Esophagus mucosa (tissue), 1 donor: ENCODE measurements at places on chromosomes 7 and 10. TPM values are rescaled to one million over a fixed set of nuclear protein-coding genes. Genes with fewer than 3 reads are reported as not detected.

The IFIT1B gene
- not detected for total RNA-seq

DNA sequence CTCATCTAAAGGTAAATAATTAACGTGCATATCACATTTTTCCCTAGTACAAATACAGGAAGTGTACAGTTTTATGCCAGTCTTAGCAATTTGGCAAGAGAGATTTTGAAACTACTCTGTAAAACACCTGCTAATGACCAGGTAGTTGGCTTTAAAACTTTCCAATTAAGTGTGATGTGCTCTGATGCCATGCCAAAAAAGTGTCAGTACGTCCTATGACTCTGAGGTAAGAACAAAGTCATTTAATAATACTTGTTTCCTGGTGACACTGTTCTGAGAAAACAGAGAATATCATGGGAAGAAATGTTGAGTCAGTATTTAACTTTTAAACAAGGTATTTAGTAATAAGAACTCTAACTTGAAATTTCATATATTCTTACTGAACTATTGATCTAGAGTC, 9.6 kb downstream of the PDZD8 start:
- peak; percentile 87 for ATAC-seq

- no peak for ATAC-seq
These were observed 89.8 kb downstream of the TMEM130 start for GRCh38 chr7:98779800-98780587.

GRCh38 chr10:78470267-78471103, 436.8 kb downstream of the RPS24 start:
- ATAC-seq, result no peak

The LRRN3 gene
- not detected for total RNA-seq

DNA sequence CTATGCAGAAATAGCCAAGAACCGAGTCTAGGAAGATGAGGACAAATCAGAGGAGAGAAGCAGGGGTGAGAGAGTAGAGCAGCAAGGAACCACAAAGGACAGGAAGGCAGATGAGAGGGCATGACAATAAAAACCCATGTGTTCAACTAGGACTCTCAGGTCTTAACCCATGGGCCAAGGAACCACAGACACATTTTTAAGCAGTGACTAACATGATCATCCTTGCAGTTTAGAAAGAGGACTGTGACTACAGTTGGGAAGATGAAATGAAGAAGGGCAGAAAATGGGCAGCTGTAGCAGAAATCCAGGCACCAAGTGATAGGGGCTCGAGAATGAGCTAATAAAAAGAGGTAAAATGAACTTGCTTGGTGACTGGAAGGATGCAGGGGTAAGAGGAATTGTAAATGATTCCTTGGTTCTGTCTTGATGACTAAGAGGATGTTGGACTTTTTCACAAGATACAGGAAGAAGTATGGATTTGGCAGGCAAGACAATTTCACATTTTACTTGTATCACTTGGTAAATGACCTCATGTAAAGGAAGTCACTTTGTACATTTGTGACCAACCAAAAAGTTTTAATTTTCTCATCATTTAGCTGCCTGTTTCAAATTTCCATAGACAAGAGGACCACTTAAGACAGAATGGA, 22.8 kb downstream of the SGMS1 start:
- no peak for ATAC-seq

GRCh38 chr7:151696721-151697514, 177.2 kb upstream of the RHEB start:
- ATAC-seq, result peak; percentile 44

DNA sequence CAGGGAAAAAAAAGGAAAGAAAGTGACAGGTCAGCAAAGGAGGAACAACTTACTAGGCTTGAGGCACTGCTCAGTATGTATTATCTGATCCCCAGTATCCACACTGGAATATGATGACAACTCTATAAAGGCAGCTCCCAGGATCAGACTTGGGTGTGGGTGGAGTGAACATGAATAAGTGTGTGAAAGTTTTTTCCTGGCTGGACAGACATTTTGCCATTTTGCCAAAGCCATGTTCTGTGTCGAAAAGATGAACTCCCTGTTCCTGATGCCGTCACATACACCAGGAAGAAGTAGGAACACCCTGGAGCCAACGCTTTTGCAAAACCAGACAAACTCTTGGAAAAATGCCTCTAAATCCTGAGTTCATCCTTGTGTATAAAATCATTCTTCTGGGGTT, 143.2 kb upstream of the MEOX2 start:
- no peak for ATAC-seq

- no peak for ATAC-seq
These were observed 441 bp upstream of the VENTX start for GRCh38 chr10:133237241-133237587.

GRCh38 chr7:111232249-111233084, 141.5 kb downstream of the LRRN3 start:
- no peak for ATAC-seq

GRCh38 chr10:2358586-2358985, 621.3 kb upstream of the ADARB2 start:
- no peak for ATAC-seq

The NKX1-2 gene
- 0.16 TPM for total RNA-seq

The ANAPC16 gene
- total RNA-seq, result 64.4 TPM

- ATAC-seq, result peak; percentile 83
These were observed 15.8 kb upstream of the BPGM start for GRCh38 chr7:134630893-134631292.

GRCh38 chr7:127158659-127159058, 94.1 kb downstream of the GRM8 start:
- ATAC-seq, result no peak

GRCh38 chr10:32269343-32270100, 77.4 kb downstream of the EPC1 start:
- ATAC-seq, result no peak

DNA sequence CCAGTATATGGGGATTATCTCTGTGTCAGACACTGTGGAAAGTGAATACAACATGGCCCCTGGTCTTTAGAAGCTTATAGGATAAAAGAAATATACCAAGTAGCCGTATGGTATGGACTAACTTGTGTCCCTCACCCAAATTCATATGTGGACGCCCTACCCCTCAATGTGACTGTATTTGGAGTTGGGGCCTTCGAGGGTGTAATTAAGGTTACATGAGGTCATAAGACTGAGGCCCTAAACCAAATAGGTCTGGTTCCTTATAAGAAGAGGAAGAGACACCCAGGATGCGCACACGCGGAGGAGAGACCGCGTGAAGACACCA, 36.3 kb downstream of the ASB13 start:
- ATAC-seq, result no peak

DNA sequence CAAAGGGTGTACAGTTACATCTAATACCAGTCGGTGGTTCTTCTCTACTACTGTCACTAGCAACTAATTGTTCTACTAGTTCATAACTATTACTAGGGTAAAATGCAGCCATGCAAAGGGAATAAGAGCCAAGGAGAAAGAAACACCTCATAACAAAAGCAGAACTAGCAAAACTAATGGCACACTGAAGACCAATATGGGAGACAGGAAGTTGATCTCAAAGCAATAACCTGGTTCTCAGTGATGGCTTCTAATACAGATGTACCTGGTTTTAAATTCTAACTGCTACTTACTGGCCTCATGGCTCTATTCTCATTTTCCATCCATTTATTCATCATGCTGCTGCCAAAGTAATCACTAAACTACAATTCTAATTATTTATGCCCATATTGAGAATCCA, 170.3 kb downstream of the SEMA3E start:
- ATAC-seq, result no peak

DNA sequence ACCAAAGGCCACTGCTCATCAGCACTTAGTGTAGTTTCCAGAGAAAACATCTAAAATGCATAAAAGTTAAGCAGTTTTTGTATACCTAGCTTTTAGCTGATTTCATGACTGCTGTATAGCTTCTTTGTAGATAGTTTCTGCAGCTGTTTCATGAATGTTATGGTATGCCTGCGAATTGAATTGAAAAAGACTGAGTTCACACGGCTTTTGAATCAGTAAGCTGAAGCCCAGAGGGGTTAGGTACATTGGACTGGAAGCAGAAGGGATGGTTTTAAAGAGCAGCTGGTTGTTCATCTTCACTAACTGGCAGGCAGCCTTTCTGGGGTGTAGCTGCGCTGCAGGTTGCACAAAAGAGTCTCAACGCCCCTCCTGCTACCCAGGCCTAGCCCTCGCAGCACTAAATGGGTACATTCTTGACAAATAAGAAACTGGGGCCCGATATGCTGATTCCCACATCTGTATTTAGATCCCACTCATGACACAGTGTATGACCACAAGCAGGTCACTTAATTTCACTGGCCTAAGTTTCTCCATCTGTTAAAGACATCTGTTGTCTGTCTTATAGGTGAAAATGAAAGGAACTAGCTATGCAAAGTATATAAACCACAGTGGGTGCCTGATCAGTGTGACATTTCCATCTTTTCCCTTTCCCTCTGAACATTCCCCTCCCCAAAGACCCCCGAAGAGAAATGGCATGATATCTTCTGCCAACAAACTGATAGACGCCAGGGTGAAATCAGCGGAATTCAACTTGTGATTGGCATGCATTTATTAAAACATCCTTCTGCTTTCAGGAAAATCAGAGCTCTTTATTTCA, 85.9 kb upstream of the AGBL3 start:
- no peak for ATAC-seq

DNA sequence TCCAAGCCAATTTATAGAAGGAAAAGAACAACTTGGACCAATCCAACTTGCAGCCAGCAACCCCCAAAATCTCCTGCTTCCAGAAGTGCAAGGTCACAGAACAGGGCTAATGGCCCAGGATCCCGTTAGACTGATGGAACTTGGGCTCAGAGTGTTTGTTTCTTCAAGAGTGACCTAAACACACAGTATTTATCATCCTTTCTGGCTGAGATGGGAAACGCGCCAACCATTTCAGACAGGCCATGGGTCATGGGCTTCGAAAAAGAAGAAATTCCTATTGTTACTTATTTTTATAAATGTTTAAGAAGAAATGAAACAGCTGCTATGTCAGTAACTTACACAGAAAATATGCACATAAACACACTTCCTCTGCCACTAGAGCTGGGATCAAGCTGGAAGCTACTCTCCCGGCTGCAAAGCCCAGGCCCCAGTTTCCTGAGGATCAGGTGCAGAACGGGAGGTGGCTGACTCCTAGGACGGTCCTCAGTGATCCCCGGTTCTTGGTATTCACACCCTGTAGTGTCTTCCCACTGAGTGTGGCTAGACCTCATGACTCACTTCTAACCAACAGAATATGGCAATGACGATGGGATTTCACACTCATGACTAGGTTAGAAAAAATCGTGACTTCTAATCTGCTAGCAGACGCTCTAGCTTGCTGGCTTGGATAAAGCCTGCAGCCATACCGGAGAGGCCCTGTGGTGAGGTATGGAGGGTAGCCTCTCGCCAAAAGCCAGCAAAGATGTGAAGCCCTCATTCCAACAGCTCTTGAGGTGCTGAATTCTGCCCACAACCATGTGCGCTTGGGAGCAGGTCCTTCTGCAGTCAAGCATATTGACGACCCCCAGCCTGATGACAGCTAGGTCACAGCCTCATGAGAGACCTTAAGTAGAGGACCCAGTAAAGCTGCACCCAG, 60.2 kb downstream of the CHST15 start:
- no peak for ATAC-seq

DNA sequence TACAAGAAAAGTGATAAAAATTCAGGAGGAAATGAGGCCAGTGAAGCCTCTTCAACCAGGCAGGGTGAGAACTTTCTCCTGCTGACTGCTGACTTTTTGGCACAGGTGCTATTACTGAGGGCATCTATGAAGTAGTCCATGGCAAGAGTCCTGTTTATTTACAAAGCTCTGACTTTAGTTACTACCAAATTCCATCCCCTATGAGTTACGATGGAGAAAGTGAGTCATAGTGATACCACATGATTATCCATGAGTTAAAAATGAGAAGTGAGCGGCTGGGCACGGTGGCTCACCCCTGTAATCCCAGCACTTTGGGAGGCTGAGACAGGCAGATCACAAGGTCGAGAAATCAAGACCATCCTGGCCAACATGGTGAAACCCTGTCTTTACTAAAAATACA, 19.9 kb downstream of the CCDC3 start:
- ATAC-seq, result peak; percentile 53

- ATAC-seq, result no peak
These were observed 18.4 kb downstream of the TRIM24 start for GRCh38 chr7:138478499-138478908.

- ATAC-seq, result peak; percentile 13
These were observed 13.4 kb upstream of the SMNDC1 start for GRCh38 chr10:110317866-110318850.

The LRRC4 gene
- 16.7 TPM for total RNA-seq

DNA sequence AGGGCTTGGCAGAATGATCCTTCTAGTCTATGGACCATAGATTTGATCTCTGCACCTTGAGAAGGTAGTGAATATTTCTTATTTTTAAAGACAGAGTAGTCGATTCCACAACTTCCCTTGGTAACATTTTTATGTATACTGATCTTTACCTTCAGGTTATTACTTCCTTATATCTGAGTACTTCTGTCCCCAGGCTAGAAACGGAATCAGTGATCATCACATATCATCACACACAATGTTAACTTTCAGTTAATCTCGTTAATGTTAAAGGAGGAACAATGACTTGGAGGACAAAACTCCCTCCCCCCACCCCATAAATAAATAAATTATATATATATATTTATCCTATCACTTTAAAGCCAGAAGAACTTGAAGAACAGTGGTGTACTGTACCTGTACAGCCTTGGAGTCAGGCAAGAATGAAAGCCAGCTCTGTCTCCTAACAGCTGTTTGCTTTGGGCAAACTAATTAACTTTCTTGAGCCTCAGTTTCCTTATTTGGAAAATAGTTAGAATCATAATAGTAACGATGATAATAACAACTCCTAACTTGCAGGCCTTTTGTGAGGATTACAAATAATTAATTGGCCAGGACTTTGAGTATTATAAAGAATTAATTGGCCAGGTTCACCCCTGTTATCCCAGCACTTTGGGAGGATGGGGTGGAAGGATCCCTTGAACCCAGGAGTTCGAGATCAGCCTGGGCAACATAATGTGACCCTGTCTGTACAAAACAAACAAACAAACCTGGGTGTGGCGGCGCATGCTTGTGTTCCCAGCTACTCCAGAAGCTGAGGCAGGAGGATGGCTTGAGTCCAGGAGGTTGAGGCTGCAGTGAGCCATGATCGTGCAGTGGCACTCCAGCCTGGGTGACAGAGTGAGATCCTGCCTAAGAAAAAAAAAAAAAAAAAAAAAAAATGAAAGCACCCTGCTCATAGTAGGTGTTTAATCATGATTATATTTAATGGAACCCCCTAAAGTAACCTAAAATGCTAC, 63.5 kb downstream of the SAMD9 start:
- ATAC-seq, result no peak

GRCh38 chr7:102273749-102274712, 12.6 kb upstream of the SH2B2 start:
- peak; percentile 83 for ATAC-seq

GRCh38 chr7:200704-201103, 8.3 kb downstream of the FAM20C start:
- ATAC-seq, result no peak

DNA sequence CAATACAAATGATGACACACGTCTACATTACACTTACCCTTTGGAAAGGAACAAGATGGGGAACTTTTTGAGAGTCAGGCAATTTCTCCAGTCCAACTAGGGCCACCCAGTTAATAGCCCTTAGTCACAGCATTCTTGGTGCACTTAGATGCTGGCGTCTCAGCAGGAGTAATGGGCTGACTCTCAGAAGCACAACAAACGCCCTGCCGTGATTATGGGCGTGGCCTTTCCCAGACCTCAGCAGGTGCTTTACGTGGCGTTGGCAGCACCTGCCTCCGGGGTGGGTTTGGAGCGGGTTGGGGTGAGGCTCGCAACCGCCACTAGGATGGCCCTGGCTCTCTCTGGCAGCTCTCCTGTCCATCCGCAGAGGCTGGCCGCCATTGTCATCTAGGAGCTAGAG, 147.6 kb upstream of the SHH start:
- ATAC-seq, result no peak
